ENCODE measurements at places on chromosomes 1 and 21.

GRCh38 chr21:27366646-27367235 is 399.9 kb upstream of the ADAMTS5 start:
- no peak for DNase-seq

DNA sequence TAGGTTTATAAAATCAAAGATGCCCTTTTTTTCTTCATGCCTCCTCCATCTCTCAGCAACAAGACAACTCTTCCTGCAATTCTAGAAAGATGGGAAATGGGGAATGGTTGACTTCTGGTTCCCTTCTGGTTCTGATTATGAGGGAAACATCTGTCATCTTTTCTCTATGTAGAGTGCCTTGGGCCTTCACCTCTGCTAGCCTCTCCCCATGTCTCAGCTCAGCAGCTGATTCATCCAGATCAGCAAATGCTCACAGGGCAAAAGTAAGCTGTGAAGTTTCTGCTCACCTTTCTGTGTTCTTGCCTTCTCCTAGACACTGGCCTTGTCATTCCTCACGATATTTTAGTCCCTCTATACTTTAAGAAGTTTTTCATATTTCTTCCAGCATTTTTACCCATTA is 17.8 kb upstream of the BECN2 start:
- no peak for DNase-seq

DNA sequence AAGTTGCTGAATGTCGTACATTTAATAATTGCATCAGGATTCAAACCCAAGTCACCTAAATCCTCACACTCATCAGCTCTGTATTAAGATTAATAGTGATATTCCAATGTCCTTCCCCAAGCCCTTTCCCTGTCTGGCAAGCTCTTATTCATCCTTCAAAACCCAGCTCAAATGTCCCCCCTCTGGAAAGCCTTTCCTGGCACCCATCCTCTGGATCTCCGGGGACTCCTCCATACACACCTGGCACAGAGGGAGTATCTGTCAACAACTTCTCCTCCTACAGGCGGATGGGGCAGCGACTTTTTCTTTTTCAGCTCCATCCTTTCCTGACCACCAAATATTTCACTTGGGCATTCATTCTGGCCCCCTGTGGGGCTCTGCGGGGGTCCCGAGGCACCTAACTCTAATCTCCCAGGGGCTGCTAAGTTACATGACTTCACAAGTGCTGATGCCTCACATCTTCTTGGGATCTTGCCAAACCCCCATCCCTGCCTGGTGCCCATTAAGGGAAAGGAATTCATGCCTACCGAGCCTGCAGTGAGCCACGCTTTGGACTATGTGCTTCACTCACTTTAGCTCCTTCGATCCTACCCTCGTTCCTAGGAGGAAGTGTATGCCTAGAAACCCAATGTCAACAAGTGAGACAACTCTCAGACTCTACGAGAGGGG is 15.2 kb downstream of the TINAGL1 start:
- DNase-seq: no peak

DNA sequence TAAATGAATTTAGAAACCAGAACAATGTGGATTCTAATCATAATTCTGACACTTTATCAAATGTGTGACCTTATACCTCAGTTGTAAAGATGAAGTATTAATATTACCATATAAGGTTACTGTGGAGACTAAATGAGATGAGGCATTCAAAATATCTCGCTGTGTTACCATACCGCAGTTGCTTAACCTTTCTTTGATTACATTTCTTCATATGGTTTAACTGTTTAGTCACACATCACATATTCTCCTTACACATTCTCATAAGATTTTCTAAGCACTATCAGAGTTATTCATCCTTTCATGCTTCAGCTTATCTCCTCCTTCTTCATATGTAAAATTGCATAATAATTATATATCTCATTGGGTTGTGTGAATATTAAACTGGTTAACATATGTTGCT is 88.9 kb downstream of the LRRC53 start:
- no peak for DNase-seq

DNA sequence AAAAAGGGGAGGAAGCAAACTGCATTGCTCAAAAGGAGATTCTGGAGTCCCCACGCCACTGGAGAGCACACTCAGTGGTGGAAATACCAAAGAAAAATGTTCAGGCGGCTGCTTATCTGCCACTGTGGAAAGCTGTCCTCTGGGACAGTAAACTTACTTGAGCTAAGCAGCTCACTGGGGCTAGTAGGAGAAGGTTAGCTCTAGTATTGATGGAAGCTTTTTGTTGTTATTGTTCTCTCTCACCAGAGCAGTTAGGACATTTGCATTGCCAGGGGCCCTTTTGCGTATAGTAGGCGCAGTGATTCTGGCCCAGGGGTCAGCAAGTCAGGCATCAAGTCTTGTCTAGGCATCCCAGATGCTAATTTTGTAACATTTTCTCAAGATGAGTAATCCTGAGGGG is 15.6 kb downstream of the BACE2 start:
- DNase-seq: no peak

DNA sequence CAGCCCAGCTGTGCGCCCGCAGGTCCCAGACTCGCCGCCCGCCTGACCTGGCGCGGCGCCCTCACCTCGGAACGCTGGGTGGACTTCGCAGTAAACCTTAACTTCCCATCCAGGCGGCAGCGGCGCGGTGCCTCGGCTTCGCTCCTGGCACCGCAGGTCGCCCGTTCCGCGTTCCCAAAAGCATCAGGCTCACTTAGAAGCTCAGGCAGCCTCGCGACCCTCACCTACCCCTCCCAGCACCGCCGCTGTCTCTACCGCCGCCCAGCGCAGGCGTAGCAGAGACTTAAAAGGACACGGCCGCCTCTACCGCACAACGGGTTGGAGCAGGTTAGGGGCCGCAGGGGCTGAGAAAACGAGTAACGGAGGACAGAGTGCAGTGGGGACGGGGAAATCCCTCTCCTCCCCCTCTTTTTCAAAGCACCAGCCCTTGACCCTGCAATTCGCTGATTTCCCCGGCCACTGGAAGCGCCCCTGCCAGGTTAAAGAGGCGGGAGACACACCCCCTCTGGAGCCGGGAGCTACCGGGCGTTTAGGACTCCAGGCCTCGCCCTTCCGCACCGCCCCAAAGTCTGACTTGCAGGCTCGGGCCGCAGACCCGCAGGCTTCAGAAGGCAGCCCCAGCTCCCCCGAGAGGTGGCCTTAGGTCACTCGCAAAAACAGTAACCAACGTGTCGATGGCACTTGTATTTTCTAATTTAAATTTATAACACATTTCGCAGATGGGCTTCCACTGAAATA is 328.5 kb downstream of the FAM72C start:
- no peak for DNase-seq

DNA sequence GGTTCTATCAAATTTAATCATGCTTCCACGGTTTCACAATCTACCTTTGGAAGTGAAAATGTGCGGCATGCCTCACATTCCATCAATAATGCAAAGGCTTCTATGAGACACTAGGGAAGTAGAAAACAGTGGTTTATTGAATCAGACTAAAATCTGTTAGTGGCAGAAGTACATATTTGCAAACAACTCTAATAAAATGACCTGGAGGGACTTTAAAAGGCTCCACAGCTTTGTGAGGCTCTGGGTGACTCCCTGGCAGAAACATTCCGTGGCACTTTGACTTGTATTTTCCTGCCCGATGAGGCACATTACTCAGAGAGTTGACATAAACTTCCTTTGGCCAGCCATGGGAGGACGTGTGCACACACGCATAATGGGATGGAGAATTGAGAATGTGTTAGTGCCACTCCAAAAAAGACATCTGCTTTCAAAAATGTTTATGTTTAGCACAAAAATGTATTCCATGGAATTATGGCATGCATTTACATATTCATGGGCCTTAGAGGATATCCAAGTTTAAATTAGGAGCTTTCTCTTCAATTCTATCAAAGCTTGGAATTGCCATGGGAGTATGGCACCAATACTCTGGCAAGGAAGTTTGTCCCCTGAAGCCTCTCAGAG is 60.0 kb upstream of the SSX2IP start:
- no peak for DNase-seq
